Activated CD4-positive, alpha-beta T cell treated with anti-CD3 and anti-CD28 coated beads, Interleukin-2, amount 50 U/mL, for 48 hours (primary cell): ENCODE measurements at places on chromosomes 5 and 9.

DNA sequence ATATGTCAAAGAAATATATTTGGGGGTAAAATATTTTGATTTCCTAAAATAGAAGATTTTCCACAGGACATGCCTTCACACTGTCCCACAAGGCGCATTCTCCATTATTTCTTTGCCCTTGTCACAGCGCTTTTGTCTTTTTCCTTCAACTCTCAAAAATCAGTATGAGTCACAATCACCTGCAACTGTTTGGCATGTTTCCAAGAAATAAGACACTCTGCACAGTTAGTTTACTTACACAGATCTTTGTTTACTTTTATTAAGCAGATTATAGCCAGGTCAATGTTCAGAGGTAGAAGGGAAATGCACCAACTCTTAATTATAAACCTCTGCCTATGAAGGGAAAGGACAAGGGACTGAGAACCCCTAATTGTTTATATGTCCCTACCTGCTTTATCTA, 9.5 kb downstream of the CEMIP2 start:
- DNase-seq: no peak

- DNase-seq: no peak
Measured at GRCh38 chr5:39604491-39604890, 179.7 kb upstream of the DAB2 start.

GRCh38 chr9:2761424-2761823, 44.1 kb downstream of the KCNV2 start:
- DNase-seq: no peak

DNA sequence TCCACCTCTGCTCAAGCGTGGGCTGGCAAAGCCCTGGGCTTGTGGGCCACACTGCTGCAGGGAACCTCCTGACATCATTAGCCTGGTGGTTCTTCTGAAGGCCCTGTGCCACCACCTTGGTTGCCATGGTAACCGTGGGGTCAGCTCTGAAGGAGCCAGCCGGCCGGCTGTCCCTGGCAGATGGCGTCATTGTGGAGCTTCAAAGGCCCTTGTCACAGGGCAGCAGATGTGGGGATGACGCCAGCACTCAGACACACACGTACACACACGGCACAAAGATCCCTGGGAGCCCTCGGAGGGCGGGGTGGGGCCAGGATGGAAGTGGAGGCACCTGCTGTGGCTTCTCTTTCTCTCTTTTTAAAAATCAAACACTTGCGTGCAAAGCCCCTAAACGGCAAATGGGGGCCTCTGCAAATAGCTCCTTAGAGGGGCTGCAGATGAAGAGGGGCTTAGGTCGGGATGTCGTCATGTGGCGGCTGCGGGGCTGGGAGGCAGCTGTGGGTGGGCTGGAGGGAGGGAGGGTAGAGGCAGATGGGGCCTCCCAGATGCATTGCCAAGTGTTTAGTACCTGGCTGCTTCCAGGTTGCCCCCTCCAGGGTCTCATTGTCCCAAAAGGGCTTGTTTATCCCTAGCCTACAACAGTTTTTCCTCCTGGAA, 19.5 kb upstream of the RPL26L1 start:
- no peak for DNase-seq

- no peak for DNase-seq
Measured at GRCh38 chr5:91016954-91017700, 366.0 kb downstream of the ARRDC3 start.

DNA sequence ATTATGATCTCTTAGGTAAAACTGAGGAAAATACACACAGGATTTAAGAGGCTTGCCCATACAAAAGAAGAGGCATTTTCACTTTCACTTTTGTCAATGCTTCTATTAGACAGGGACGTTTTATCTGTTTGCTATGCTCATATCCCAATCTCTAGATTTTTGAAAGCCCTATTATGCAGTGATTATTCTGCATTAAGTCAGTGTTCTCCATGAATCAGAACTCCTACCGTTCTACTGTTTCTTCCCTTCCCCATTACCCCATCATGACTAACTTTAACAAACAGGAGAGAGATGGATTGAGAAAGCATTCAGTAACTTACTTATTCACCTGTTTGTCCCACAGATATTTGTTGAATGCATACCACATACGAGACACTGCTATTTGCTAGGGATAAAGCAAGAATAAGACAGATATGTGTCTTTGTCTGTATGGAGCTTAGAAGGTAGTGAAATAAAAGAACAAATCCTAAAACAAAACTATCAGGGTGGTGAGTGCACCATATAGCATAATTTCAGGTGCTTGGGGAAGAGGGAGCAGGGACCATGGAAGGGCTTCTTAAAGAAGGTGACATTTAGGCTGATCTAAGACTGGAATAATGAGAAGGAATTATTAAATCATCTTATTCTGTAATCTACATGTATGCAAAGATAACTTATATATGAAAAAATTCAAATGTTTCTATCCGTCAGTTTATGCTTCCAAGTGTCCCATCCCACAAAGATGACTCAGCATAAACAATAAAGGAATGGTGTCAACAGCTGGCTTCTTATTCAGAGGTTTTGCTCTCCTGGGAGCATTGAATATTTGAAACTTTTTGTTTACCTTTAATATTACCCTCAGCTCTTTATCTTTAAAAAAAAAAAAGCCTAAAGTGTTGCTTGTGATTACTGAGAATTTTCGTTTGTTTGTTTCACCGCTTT, 328.1 kb downstream of the HINT1 start:
- no peak for DNase-seq

DNA sequence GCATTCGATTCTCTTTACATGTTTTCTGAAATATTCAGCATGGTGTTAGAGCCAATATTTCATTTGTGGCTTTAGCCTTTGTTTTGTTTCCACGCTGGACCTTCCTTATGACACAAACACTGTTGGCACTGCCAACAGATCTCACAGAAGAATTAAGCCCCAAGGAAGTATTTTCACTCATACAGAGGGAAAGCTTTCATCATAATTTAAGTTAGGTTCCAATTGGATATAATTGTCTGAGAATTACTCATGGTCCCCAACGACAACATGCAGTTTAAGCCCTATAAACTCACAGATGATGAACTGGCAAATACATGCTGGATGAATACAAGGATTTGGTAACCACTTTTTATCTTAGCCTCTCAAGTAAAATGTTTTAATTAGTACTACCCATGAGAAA, 259.5 kb downstream of the EBF1 start:
- DNase-seq: no peak

DNA sequence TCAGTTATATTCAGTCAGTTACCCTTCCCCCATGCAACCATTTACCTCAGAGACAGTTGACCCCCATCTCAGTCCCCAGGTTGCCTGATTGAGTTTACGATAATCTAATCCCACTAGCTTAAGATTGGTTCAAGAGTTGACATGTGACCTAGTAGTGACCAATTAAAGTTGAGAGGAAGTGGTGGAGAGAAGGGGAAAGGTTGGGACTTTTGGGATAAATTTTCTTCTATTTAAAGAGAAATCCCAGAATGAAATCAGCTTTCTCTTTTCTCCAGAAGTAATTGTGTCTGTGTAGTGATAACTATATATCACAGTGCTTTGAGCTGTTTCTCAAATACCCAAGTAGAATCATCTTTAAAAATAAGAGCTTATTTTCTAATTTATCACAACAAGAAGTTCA, 396.7 kb upstream of the CLINT1 start:
- no peak for DNase-seq

DNA sequence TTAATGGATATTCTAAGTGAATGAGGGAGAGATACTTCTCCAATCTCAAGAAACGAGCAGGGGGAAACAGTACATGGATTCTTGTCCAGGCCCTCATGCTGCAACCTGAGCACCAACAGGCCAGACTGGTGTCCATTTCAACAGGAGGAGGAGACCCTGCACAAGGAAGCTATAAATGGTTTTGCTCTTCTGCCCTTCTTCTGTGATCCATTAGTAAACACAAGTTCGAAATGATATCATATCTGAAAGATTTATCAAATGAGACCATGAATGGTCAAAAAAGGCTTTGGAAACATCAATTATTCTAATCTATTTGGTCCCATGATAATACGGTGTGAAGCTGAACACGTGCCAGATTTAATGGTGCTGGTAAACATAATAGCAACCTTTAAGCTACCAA, 109.8 kb downstream of the NR6A1 start:
- no peak for DNase-seq

GRCh38 chr9:90514877-90515276, 127.7 kb downstream of the DIRAS2 start:
- DNase-seq: no peak

DNA sequence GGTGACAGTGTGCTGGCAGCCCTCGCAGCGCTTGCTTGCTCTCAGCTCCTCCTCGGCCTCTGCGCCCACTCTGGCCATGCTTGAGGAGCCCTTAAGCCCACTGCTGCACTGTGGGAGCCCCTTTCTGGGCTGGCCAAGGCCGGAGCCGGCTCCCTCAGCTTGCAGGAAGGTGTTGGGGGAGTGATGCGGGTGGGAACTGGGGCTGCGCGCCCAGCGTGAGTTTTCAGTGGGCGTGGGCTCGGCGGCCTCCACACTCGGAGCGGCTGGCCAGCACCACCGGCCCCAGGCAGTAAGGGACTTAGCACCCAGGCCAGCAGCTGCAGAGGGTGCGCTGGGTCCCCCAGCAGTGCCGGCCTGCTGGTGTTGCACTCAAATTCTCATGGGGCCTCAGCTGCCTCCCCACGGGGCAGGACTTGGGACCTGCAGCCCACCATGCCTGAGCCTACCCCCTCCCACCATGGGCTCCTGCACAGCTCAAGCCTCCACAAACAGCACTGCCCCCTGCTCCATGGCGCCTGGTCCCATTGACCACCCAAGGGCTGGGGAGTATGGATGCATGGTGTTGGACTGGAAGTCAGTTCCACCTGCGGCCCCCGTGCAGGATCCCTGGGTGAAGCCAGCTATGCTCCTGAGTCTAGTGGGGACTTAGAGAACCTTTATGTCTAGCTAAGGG, 223.1 kb upstream of the PTPRD start:
- DNase-seq: no peak

DNA sequence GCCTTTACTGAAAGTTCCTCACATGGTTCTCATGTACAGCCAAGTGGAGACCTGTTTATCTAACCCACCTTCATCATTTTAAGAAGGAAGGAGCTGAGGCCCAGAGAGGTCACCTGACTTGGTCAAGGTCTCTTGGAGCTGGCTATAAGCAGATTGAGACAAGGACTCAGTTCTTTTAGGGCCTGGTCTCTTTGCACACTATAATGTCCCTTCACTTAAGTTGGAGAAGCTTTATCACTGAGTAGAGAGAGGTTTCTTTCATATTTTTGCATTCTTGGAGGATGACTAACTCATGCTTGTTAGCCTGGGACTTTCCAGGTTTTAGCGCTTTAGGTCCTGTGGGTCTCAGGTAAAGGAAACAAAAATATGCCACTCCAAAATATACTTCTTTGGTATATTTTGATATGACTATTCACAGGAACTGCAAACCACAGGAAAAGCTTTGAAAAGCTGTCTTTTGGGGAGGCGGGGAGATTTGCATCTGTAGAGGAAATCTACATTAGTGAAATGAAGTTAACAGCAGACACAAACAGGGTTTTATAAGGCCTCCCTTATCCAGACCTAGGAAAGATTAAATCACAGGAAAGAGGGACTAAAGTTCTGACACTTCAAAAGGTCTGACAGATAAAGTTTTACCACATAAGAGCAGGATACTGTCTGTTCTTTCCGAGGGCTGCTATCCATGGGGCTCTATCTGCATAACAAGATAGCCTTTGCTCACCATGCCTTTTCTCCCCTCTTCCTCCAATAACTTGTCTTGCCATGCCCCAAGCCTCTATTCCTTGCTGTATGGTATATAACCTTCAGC, 95.8 kb upstream of the ANKRD55 start:
- DNase-seq: peak; percentile 64

DNA sequence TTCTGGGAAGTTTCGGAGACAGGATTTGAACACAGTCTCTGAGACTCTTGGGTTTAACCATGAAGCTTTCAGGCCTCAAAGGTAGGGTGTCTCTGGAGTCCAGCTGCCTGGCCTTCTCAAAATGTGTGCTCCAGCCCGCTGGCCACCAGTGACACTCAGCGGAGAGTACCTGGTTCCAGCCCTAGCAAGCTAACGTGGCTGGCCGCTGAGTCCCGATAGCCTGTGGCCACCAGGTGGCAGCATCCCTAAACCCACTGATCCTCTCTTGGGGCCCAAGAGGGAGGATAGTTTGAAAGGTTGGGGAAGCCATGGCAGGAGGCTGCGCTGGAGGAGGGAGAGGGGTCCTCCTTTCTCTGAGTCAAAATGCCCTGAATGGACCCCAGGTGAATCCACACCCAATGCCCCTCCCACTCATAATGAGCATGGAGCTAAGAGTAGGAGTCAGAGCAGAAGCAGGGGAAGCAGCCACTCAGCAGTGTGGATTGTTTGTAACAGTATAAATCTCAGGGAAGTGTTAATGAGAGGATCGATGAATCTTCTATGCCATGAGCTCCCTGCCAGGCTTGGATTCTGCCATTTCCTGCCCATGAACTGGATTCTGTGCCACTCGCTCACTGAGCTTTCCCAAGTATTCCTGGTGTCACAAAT, 5.4 kb upstream of the TIFAB start:
- DNase-seq: peak; percentile 73

GRCh38 chr9:114065304-114065703, 12.8 kb downstream of the AMBP start:
- DNase-seq: no peak

DNA sequence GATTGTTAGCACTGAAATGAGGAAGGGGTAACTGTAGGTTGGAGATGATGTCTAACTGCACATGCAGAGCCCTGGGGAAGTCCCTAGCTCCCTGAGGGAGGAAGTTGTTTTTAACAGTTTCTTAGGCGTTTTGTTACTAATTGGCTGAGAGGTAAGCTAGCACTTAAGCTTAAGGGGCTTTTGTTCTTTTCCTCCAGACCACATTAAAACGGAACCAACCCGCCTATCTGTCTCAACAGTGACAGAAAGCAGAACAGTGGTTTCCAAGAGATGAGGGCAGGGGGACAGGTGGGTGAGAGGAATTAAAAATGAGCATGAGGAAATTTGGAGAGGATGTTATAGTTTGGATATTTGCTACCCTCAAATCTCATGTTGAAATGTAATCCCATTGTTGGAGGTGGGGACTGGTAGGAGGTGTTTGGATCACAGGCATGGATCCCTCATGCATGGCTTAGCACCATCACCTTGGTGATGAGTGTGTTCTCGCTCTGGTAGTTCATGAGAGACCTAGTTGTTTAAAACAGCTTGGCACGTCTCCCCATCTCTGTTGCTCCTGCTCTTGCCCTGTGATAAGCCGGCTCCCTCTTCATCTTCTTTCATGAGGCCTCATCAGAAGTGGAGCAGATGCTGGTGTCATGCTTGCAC, 38.9 kb downstream of the LYRM7 start:
- DNase-seq: peak; percentile 26

DNA sequence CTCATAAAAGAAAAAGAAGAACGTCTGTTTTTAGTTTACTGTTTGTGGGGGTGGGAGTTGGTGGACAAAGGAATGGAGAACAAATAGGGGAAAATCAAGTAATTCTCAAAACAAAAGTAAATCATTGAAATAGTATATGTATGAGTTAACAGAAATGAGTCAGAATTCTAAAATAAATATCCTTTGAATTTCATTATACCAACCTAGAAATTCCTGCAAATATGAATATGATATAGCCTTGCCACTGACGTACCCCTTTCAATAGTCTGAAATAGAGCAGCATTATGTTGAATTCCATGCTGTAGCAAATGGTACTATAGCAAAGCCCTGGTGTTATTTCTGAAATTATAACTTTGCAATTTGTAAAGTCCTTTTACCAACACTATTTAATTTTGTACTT, 29.6 kb upstream of the DTWD2 start:
- no peak for DNase-seq
